Activated naive CD4-positive, alpha-beta T cell treated with anti-CD3 and anti-CD28 coated beads for 36 hours (primary cell): ENCODE measurements at places on chromosomes 12 and 14. TPM values are rescaled to one million over a fixed set of nuclear protein-coding genes. Genes with fewer than 3 reads are reported as not detected.

DNA sequence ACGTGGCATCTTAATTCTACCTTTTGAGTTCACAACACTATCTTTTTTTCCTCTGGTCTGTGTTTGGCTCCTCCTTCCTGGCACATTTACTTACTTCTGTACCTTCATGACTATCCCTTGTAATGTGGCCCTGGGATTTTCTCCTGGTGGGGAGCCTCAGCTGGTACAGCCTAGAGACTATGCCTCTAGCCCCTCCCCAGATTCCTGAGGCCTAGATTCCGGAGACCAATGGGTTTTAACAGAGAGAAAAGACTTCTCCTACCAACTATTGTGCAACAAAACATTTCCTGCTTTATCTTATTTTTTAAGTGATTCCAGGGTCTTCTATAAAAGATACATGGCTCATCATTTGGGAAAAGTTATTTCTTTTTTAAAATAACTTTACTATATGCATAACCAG lies 216.2 kb upstream of the KRR1 start:
- DNase-seq, result no peak

- no peak for DNase-seq
Observed at GRCh38 chr12:67740711-67741110, 92.2 kb downstream of the DYRK2 start.

DNA sequence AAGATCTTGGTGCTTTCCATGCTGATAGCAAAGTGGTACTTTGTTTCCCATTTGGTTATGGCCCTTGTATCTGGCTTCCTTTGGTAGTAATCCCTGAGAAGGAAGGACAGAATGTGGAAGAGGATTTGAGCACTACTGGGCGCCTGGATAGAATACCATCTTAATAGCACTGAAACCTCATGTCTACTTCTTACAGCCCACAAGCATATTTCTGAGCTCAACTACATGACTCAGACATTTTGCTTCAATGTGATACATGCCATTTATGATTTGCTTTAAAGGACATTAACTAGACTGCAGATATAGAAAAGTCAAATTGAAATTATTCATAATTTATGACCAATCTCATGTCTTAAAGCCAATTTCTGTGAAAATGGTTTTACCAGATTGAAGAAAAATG lies 80.4 kb downstream of the LIN7A start:
- no peak for DNase-seq

The ALX1 gene
- not detected for total RNA-seq

GRCh38 chr12:77124767-77125166 lies 59.4 kb upstream of the E2F7 start:
- no peak for DNase-seq

The LRRK2 gene
- total RNA-seq, result not detected

- DNase-seq, result no peak
Observed at GRCh38 chr12:43737646-43738045, 20.9 kb downstream of the PUS7L start.
